ENCODE measurements at places on chromosomes 4 and X. TPM values are rescaled to one million over a fixed set of nuclear protein-coding genes. Genes with fewer than 3 reads are reported as not detected.

The DACH2 gene
- total RNA-seq = not detected

DNA sequence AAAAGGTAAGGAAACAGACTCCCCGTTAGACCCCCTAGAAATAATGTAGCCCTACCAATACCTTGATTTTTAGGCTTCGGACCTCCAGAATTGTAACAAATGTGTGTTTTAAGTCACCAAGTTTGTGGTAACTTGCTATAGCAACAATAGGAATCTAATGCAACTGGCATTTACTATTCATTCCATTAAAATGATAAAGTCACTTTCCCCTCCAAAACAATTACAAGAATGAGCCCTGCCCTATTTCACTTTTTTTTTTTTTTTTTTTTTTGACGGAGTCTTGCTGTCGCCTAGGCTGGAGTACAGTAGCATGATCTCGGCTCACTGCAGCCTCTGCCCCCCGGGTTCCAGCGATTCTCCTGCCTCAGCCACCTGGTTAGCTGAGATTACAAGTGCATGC lies 3.5 kb upstream of the DDX60L start:
- no peak for DNase-seq
- H3K36me3 ChIP-seq = no peaks in the 10 kb centered on the region
- no peak overlapping the region for H3K27ac ChIP-seq

DNA sequence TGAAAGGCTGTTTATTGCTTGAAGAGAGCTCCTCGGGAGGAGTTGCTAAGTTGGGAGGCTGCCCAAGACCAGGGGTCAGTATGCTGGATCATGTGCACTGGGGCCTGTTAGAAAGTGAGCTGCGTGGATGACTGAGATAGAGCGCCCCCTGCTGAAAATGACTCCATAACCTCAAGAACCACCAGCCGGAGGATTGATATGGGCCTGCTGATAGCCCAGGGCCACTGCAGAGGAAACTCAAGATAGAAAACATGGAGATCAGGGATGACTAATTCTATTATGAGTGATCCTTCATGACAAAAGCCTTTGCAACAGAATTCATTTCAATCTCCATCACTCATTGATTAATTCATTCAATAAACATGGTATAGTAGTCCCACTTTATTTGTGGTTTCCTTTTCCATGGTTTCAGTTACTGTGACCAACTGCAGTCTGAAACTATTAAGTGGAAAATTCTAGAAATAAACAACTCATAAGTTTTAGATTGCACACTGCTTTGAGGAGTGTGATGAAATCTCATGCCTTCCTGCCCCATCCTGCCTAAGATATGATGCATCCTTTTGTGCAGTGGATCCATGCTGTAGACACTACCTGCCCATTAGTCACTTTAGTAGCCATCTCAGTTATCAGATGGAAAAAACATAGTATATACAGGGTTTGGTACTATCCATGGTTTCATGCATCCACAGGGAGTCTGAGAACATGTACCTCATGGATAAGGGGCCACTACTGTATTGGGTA lies 126.7 kb upstream of the MBNL3 start:
- no peak overlapping the region for H3K4me3 ChIP-seq
- no peak overlapping the region for H3K27ac ChIP-seq
- DNase-seq = peak; percentile 22
- H3K27me3 ChIP-seq = no peaks in the 10 kb centered on the region
- no peaks in the 10 kb centered on the region for H3K36me3 ChIP-seq

The SCD5 gene
- total RNA-seq = 1.5 TPM

GRCh38 chrX:10884246-10884645 lies 226.9 kb upstream of the HCCS start:
- H3K36me3 ChIP-seq = no peaks in the 10 kb centered on the region
- no peaks in the 10 kb centered on the region for H3K27me3 ChIP-seq
- no peak overlapping the region for H3K4me3 ChIP-seq
- no peak for DNase-seq
- H3K4me1 ChIP-seq = no peaks in the 10 kb centered on the region

DNA sequence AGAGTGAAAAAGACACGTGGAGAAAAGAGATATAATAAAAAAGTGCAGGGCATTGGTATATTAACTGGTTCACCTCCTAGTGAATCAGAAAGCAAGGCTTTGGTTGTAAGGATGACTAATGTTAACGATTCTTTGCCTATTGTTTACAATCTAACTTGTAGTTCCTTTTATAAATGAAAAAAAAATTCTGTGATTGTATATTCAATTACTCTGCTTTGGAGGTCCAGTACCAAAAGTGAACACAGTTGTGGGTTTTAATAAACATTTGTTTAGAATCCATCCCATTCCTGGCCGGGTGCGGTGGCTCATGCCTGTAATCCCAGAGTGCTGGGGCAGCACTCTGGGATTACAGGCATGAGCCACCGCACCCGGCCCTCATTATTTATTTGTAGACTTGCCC lies 36.9 kb upstream of the PRSS12 start:
- no peaks in the 10 kb centered on the region for H3K36me3 ChIP-seq
- H3K4me3 ChIP-seq = no peak overlapping the region
- H3K27ac ChIP-seq = no peak overlapping the region
- H3K27me3 ChIP-seq = no peaks in the 10 kb centered on the region

DNA sequence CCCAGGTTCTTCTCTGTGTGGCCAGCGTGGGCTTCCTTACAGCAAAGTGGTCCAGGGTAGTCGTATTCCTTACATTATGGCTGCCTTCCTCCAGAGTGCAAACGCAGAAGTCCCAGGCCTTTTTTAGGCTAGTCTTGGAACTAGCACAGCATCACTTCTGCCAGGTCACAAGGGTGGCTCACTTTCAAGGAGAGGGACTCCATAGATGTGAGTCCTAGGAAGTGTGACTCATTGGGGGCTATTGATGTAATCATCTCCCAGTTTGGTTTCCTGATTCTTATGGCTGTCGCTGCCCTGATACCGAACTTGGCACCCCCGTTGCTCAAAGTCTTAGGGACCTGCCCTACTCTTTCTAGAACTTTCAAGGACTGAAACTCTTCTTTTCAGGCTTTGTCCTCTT lies 140.0 kb downstream of the DCK start:
- H3K36me3 ChIP-seq = no peaks in the 10 kb centered on the region
- H3K27me3 ChIP-seq = no peaks in the 10 kb centered on the region
- no peaks in the 10 kb centered on the region for H3K4me1 ChIP-seq
- no peak for DNase-seq
- H3K27ac ChIP-seq = no peak overlapping the region

The CT45A5 gene
- total RNA-seq = not detected

The ANAPC4 gene
- total RNA-seq = 51.3 TPM

DNA sequence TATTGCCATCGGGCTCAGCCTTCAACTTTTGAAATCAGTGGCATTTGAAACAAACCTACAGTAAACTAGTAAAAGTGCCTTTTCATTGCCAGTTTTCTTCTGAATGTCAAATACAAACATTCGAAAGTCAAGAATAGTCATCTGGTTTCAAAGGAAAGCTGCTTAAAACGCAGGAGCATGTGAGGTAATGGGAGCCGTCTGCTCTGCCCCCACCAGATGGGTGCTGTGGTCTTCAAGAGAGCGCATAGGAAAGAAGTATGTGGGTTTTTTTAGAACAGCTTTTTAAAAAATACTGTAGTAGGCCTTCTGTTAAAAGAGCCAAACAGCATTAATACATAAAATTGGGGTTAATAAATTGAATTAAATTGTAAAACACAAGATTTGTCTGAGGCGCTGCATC lies 88.6 kb downstream of the STOX2 start:
- no peaks in the 10 kb centered on the region for H3K4me1 ChIP-seq
- no peaks in the 10 kb centered on the region for H3K27me3 ChIP-seq
- no peak overlapping the region for H3K27ac ChIP-seq
- DNase-seq = no peak
- no peak overlapping the region for H3K4me3 ChIP-seq

- no peak overlapping the region for H3K27ac ChIP-seq
- DNase-seq = no peak
- H3K4me3 ChIP-seq = no peak overlapping the region
- H3K36me3 ChIP-seq = no peaks in the 10 kb centered on the region
- H3K27me3 ChIP-seq = no peaks in the 10 kb centered on the region
- H3K4me1 ChIP-seq = no peaks in the 10 kb centered on the region
Observed at GRCh38 chrX:28225513-28225912, 244.3 kb upstream of the DCAF8L1 start.

GRCh38 chrX:45888518-45888917 lies 656.7 kb downstream of the ZNF674 start:
- H3K36me3 ChIP-seq = no peaks in the 10 kb centered on the region
- H3K4me3 ChIP-seq = no peak overlapping the region
- H3K27ac ChIP-seq = no peak overlapping the region
- DNase-seq = no peak
- H3K4me1 ChIP-seq = no peaks in the 10 kb centered on the region
- H3K27me3 ChIP-seq = no peaks in the 10 kb centered on the region

- no peaks in the 10 kb centered on the region for H3K27me3 ChIP-seq
- peaks cover 13% of the 10 kb centered on the region for H3K36me3 ChIP-seq
- H3K27ac ChIP-seq = no peak overlapping the region
- H3K4me1 ChIP-seq = no peaks in the 10 kb centered on the region
Observed at GRCh38 chr4:122212880-122213279, 60.7 kb downstream of the BLTP1 start.

- H3K27ac ChIP-seq = no peak overlapping the region
- DNase-seq = no peak
- H3K4me1 ChIP-seq = peaks cover 14% of the 10 kb centered on the region
- no peaks in the 10 kb centered on the region for H3K27me3 ChIP-seq
Observed at GRCh38 chr4:89617317-89617716, 219.6 kb downstream of the SNCA start.

DNA sequence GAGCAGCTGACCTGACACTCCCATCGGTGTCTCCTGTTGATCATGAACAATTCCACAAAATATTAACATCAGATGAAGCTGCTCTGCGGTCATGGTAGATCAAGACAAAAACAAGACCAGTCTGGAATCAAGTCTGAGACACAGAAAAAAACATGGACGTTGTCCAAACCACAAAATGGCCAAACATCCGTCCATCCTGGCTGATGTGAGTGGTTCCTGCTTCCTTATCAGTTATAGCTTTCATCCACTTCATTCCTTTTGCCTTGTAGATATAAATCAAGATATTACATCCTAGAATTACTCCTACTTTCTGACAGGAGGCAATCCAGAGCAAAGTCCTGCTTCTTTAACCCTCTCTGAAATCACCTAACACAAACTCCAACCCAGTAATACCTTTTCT lies 28.8 kb upstream of the PCSK1N start:
- H3K36me3 ChIP-seq = no peaks in the 10 kb centered on the region
- no peak for DNase-seq
- H3K27me3 ChIP-seq = no peaks in the 10 kb centered on the region
- no peak overlapping the region for H3K27ac ChIP-seq
- H3K4me3 ChIP-seq = no peak overlapping the region

DNA sequence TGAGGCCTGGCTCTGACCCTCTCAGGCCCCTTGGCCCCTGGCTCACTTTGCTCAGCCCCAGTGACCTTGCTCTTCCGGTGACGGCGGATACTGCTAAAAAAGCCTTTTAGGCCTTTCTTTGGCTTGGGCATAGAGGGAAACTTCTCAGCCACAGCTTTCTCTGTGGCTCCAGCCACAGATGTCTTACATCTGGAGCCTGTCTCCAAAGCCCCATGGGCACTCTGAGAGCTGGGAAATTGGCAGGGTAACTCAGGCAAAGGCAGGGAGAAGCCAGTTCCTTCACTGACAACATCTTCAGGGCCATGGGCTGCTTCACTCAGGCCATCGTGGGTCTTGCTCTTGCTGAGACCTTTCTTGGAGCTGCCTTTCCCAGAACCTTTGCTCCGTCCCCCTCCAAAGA lies 12.8 kb downstream of the AMER1 start:
- no peak overlapping the region for H3K4me3 ChIP-seq
- H3K27ac ChIP-seq = no peak overlapping the region
- H3K4me1 ChIP-seq = no peaks in the 10 kb centered on the region
- H3K36me3 ChIP-seq = no peaks in the 10 kb centered on the region

DNA sequence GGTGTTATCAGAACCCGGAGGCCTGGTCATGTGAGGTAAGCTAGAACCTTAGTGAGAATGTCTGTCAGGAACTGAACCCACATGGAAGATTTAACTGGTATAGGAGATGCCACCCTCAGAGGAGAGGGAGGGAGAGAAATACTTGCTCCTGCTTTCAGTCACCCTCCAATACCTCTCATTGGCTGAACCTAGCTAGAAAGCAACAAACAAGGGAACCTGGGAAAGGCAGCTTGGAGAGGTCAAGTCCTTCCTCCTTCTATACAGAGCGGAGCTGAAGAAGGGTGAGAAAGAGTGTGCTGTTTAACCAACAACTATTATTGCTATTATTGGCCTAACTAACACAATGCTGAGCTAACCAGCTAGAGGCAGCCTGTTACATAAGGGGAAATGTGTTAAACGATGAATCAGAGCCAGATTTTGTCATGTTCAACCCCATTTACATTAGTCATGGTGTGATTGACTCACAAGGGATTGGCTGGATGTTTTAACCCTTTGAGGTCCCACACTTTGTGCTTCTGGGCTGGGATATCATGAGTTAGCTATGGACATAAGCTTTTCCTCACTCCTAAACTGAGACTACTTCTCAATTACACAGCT lies 96.5 kb upstream of the ESX1 start:
- H3K27ac ChIP-seq = no peak overlapping the region
- H3K4me3 ChIP-seq = no peak overlapping the region
- no peak for DNase-seq
- H3K4me1 ChIP-seq = no peaks in the 10 kb centered on the region
- H3K27me3 ChIP-seq = no peaks in the 10 kb centered on the region

Measured in naive thymus-derived CD4-positive, alpha-beta T cell (primary cell).